Fibroblast of lung (primary cell): ENCODE measurements at places on chromosomes 13 and 19. TPM values are rescaled to one million over a fixed set of nuclear protein-coding genes. Genes with fewer than 3 reads are reported as not detected.

Gene A1BG
- 3.3 and 12.6 TPM in 2 replicates for total RNA-seq

Gene S1PR5
- total RNA-seq, result under 0.01 TPM in 1 of 2 replicates, not detected in the other

Gene FUT2
- under 0.01 TPM in 1 of 2 replicates, not detected in the other for total RNA-seq

Gene ATP4B
- total RNA-seq, result not detected in 2 replicates

Gene TINCR
- total RNA-seq, result under 0.01 and 0.17 TPM in 2 replicates

Gene TBC1D4
- total RNA-seq, result 11.3 and 15.4 TPM in 2 replicates

Gene RXFP2
- not detected in 2 replicates for total RNA-seq

Gene SYCN
- total RNA-seq, result not detected in 2 replicates

Gene FSTL3
- 26.8 and 36.5 TPM in 2 replicates for total RNA-seq

Gene MADCAM1
- 0.17 and 0.26 TPM in 2 replicates for total RNA-seq

Gene RAB3A
- 0.77 and 2.0 TPM in 2 replicates for total RNA-seq

Gene COX6B1
- 194 and 279 TPM in 2 replicates for total RNA-seq

Gene MYO16
- under 0.01 TPM in 2 replicates for total RNA-seq

Gene S1PR2
- total RNA-seq, result 25.9 and 39.3 TPM in 2 replicates

Gene TBXA2R
- 0.77 and 1.8 TPM in 2 replicates for total RNA-seq

Gene ELSPBP1
- total RNA-seq, result not detected in 2 replicates
